Astrocyte of the spinal cord (primary cell): ENCODE measurements at places on chromosomes 7 and 10.
A peak's percentile ranks its signal among the peaks of the same experiment; 100 is the strongest.

- peak; percentile 96 for DNase-seq
These were observed 50.6 kb downstream of the PRTFDC1 start for GRCh38 chr10:24901686-24902399.

- DNase-seq: no peak
These were observed 224.8 kb downstream of the ADAM12 start for GRCh38 chr10:126163506-126163905.

GRCh38 chr7:70676243-70676642, 455.7 kb upstream of the GALNT17 start:
- no peak for DNase-seq

DNA sequence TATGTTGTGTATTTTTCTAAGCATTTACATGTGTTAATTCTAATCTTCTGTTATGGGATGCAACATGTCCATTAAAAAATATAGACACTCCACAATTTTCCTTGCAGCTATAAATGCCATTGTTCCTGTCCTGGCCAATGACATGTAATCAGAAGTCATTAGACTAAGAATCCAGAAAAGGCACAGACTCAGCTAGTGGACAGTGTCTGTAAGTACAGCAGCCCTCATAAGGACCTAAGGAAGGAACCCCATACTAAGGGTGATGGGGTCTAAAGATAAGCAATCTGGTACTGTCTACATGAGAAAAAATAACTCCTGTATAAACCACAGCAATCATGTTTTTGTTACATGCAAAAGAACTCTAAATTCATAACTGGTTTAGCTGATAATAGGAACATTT, 115.9 kb downstream of the GPR85 start:
- no peak for DNase-seq

DNA sequence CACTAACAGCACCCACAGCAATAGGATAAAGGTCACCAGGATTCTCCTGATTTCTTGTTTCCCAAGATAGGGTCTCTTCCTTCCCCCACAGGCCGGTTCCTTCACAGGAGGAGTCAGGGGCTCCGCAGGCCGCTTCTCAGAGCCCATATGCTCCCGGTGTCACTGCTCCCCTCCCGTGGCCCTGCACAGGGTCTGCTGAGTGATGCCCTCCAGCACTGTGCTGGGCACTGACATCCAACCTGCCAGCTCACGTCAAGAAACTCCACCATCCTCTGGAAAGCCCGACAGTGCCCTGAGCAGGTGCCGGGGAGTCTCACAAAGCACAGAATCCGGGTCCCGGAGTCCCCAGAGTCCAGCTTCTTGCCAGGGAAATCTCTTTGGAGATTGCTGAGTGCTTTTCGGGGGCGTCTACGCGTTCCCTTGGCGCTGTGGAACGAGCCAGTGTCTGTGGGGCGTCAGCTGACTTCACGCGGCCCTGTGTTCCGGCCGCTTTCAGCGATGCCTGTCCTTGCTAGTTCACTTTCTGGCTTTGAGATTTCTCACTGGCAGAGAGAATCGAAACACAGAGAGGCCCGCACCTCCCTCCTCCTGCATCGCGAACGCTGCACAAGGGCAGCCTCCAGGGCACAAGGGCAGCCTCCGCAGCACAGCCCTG, 567.5 kb downstream of the DNAJB6 start:
- DNase-seq: no peak

DNA sequence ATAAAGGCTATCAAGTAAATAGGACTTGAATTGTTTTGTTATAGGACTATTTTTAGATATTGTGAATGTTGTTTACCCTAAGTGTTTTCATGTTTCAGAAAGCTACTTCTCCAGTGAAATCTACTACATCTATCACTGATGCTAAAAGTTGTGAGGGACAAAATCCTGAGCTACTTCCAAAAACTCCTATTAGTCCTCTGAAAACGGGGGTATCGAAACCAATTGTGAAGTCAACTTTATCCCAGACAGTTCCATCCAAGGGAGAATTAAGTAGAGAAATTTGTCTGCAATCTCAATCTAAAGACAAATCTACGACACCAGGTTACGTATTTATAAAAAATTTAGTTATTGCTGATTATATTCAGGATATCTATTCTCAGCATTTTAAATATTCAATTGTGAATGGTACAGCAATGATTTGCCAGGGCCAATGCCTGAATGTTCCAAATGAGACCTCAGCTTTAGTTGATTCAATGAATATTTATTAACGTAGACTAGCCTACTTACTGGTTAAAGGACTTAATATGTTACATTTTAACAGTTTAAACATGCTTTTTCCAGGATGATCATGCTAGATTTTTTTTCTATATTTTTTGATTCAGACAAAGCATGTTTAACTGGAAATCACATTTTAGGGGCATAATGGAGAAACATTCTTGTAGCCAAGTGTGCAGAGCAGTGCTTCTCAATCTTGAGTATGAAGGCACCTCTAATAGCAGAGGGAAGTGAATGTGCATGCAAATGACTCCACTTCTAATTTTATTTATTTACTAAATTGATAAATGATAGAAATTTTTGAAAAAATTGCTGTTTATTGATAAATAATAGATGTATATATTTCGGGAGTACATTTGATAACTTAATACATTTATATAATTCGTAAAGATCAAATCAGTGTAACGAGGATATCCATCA, 18.2 kb downstream of the ANLN start:
- DNase-seq: no peak

DNA sequence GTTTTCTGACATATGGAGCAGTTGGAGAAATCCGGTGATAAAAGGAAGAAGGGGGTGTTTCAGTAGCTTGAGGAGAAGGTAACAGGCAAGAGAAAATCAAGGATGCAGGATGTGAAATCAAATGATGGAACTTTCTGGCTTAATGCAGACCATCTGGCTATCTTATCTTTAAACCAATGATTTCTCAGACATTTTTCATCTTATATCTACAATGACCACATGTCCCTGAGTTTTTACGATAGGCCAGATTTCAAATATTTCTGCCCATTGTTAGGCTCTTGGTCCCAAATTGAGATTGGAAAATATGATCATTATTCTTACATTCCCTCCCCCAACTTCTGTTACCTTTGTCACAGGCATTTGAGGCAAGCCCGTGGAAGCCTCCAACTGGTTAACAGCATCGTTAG, 486.8 kb downstream of the SUGCT start:
- no peak for DNase-seq

DNA sequence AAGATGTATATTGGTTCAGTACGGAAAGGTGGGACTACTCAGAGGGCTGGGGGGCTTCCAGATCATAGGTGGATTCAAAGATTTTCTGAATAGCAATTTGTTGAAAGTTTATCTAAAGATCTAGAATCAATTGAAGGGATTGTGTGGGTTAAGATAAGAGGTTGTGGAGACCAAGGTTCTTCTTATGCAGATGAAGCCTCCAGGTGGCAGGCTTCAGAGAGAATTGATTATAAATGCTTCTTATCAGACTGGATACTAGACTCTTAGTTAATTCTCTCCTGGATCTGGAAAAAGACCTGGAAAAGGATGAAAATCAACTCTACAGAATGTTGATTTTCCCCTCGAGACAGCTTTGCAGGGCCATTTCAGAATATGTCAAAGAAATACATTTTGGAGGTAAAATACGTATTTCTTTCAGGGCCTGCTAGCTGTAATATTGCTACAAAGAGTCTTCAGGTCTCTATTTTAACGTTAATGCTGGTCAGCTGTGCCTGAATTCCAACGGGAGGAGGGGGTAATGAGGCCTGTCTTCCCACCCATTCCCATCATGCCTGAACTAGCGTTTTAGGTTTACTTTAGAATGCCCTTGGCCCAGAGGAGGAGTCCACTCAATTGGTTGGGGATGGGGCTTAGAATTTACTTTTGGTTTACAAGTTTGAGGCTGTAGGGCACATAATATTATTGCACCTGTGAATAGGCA, 12.8 kb upstream of the GPR15LG start:
- DNase-seq: no peak

DNA sequence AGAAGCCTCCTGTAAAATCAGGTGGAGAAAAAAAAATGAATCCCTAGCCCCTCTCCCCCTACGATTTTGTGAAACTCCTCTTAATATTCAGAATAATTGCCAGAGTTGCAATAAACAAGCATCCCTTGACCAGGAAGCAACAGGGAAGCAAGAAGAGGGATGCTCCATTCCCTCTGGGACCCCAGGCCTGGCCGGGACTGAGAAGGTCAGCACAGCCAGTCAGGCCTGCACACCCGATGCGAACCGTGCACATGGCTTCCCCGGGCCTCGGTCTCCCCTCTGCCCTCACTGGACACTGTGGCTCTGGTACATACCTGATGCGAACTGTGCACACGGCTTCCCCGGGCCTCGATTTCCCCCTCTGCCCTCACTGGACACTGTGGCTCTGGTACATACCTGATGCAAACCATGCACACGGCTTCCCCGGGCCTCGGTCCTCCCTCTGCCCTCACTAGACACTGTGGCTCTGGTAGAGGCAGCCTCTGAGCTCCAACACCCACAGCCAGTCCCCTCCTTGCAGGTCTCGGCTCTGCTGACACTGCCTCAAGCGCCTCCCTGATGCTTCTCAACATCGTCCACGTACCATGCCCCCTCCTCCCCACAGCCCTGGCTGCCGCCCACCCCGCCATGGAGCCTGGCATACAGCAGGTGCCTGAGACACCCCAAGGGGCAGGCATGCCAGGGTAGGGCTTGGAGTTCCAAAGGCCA, 138.6 kb downstream of the DIP2C start:
- no peak for DNase-seq

- no peak for DNase-seq
These were observed 188.0 kb downstream of the FRMD4A start for GRCh38 chr10:14142606-14143250.

DNA sequence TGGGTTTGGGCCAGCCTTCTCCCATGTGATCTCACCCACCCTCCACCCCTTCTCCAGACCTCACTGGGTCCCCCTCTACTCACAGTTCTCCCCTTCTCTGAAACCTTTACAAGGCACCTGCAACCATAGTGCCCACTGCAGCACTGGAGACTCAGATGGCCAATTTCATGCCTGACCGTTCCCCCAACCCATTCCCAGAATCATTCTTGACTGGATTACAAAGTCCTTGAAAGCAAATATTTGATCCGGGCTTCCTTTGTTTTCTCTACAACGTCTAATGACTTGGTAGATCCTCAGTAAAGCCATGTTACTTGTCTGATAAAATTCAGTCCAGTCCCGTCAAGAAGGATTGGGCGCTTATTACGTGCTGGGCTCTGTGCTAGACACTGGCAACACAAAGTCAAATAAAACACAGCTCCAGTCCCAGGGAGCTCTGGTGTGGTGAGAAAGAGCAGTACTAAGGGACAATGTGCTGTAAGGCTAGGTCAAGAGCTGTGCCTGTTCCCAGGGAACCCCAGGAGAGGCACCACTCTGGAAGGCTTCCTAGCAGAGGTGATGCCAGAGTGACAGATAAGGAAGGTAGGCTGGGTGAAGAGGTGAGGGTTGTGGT, 36.5 kb downstream of the SH3PXD2A start:
- DNase-seq: no peak

DNA sequence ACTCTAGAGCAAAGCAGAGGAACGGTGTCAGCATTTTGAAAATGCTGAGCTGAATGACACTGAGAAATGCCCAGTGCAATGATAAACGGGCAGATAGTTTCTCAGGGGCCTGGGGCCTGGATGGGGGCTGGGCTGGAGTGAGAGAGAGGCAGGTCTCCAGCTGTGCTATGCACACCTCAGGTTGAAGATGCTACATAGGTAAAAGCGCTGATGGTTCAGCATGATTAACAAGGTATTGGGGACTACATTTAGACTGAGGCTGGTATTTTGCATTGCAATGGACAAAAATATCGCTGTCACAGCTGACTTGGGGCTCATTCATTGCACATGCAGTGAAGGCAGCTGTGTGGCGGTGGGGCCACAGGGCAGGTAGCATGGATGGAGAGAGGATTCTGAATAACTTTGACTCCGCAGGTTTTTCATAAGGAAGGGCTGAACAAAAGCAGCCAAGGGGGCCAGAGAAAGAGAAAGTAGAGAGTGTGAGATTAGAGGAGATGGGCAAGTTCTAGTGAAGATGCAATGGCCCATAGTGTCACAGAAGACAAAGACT, 290.8 kb upstream of the ZNF32 start:
- no peak for DNase-seq

DNA sequence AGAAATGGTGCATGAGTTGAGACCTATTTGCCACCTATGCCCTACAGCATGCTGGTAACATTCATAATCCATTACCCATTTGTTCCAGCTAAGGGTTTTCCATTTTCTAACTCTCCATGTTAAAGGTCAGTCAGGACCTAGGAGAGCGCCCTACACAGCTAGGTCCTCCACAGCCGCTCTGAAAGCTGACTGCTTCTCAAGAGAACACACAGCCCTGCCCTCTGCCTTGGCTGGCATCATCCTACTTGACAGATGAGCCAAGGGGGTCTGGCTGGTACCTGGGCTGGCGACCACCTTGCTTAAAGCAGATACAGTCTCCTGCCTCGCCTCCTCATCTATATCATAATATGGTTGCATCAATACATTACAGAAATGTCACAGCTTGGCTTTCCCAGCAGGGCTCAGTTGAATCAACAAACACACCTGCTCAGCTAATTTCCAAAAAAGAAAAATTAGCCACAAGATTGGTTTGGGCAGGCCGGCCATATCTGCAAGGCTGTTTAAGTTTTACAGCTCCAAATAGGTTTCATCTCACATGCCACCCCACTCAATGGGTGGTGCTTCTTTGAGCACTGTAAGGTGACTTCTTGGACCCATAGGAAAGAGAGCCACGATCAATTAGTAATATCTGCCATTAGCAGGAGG, 17.3 kb downstream of the TLL2 start:
- DNase-seq: peak; percentile 36

GRCh38 chr10:43136995-43137716, 1.1 kb upstream of the CSGALNACT2 start:
- peak; percentile 10 for DNase-seq

- no peak for DNase-seq
These were observed 155.3 kb downstream of the CAMK1D start for GRCh38 chr10:12504628-12505027.

GRCh38 chr10:61606959-61607907, 55.5 kb upstream of the CABCOCO1 start:
- DNase-seq: no peak

- DNase-seq: peak; percentile 83
These were observed 120.1 kb downstream of the ARHGAP12 start for GRCh38 chr10:31808258-31809218.

DNA sequence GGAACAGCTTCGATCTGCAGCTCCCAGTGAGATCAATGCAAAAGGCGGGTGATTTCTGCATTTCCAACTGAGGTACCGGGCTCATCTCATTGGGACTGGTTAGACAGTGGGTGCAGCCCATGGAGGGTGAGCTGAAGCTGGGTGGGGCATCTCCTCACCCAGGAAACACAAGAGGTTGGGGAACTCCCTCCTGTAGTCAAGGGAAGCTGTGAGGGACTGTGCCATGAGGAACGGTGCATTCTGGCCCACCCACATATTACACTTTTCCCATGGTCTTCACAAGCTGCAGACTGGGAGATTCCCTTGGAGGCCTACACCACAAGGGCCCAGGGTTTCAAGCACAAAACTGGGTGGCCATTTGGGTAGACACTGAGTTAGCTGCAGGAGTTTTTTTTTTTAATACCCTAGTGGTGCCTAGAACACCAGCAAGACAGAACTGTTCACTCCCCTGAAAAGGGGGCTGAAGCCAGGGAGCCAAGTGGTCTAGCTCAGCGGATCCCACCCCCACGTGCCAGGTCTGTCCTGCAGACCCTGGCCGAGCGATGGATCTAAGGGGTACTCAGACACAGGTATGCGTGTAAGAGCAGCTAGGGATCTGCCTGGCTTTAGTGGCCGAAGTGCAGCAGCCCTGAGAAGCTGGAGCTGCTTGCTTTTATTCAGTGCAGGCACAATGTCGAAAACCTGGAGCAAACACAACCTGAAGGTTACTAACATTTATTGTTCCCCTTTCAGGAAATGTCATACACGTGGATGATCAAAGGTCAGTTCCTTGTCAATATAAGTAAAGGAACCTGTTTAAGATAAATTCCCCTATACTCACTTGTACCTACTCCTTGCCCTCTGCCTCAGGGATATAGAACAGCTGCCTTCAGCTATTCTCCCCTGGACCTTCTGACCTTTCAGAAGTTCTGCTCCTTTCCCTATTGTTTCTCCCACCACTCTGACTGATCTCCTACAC, 3.1 kb upstream of the SAMD9 start:
- no peak for DNase-seq
